ENCODE measurements at places on chromosomes 13 and 19.

GRCh38 chr19:1747285-1748114 is 5.8 kb upstream of the ONECUT3 start:
- peak; percentile 98 for DNase-seq

- no peak for DNase-seq
Observed at GRCh38 chr13:23610966-23611491, 40.8 kb downstream of the TNFRSF19 start.

DNA sequence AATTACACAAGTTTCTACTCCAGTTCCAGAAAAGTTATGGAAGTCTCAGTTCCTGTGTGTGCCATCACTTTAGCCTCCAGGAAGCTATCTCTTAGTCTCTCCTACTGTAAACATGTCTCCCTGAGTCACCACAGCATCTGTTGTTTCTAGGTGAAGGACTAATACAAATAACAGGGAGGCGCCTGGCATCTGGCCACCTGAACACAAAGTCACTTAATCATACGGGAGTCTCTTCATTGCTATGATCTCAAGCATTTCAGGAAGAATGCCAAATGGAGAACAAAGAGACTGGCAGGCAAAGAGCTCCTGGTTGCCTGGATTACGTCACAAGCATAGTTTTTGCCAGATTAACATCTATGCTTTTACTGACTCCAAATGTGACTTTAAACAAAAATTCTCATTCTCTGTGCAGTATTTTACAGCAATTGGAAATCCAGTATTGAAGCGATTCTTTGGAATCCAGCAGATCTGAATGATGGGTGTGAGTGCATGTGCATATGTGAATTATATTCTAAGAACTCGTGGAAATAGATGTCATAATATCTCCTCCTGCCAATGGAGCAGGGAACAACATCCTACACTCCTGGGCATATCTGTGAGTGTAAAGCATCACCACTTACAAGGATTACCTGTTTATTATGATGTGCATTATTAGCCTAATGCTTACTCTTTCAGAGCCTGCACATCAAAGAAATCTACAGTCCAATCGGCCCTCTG is 572.8 kb downstream of the PCDH9 start:
- DNase-seq, result peak; percentile 91

GRCh38 chr13:25143706-25144105 is 28.4 kb downstream of the AMER2 start:
- no peak for DNase-seq
